ENCODE measurements at places on chromosomes 1 and 21.

GRCh38 chr1:15465674-15466073 is 9.1 kb downstream of the CELA2A start:
- no peak for DNase-seq

- no peak for DNase-seq
Observed at GRCh38 chr1:168081373-168082007, 55.2 kb downstream of the GPR161 start.

GRCh38 chr21:44713130-44713529 is 1.8 kb upstream of the TSPEAR start:
- no peak for DNase-seq

DNA sequence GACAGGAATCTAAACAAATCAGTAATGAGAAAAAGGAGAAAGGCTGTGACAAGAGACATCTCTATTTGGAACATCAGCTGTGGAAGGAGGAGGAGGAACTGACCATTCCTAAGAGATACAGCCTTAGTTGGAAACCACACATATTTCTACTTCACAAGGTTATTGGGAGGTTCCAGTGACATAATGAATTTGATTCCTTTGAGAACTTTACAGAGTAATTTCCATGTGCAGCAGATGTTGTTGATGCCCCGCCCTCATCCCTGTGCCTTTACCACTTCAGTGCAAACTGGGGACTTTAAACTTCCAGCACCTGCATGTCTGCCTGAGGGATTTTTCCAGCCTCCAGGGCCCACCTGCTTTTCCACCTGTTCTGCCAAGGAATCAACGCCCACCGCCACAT is 9.3 kb upstream of the ST6GALNAC5 start:
- DNase-seq = no peak

DNA sequence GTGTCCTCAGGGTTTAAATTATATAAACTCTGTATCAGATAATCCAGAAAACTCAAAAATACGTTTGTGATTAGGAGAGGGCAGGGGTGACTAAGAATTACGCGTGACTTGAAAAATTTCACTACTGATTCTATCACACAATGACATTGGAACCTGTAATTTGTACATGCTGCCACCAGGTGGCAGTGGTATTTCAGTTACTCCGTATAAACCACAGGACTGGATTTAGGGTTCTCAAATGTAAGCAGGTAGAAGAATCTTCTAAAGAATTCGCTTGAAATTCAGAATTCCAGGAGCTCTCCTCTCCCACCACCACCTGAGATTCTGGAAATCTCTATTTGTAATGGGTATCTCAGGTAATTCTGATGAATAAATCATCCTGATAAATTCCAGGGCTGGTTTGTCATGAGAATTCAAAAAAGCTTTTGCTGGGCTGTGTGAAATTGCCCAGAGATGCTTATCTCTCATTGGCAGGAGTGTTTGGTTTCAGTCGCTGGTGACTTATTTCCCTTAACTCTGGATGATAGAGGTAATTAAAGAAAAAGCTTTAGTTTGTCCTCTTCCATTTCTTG is 1.7 kb upstream of the KRTAP7-1 start:
- peak; percentile 58 for DNase-seq

All from stimulated activated CD8-positive, alpha-beta memory T cell treated with anti-CD3 and anti-CD28 coated beads, Interleukin-4, amount 100 ng/mL, for 48 hours (primary cell).